ENCODE measurements at places on chromosomes 2 and 18.
A peak's percentile ranks its signal among the peaks of the same experiment; 100 is the strongest.

DNA sequence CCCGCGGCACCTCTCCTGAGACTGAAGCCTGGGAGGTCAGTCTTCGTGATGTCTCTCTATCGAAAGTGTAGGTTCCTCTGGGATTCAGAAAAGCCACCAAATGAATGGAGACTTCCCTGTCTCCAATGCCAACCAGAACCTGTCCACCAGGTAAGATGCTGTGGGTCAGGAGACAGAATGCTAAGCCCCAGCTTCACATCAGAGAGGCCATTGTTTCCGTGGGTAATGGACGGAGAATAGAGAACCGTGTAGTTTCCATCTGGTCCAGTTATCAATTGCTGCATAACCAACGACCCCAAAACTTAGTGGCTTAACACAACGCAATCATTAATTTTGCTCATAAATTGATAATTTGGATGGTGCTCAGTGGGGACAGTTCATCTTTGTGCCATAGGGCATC, 93.5 kb downstream of the DDX1 start:
- no peak for DNase-seq

DNA sequence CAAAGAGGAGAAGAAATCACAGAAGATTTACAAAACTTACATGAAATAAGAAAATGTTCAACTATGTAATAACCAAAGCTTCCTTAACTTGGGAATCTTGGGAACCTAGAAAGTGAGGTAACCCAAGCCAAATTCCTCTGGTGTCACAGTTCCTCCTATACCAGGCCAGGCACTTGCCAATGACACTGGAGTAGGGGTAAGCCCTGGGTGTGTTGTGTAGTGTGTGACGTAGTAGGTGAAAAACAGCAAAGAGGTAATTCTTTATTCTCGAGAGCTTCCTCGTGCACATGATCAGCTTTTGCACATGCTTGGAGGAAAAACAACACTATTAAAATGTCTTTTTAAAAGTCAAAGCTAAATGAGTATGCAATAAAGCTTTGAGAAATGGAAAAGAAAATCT, 118.0 kb downstream of the METTL8 start:
- DNase-seq = no peak

GRCh38 chr18:27428120-27428519, 243.0 kb upstream of the CHST9 start:
- peak; percentile 10 for DNase-seq

GRCh38 chr2:189016311-189016861, 42.2 kb downstream of the COL3A1 start:
- DNase-seq = no peak

GRCh38 chr2:72139874-72140620, 7.6 kb downstream of the CYP26B1 start:
- no peak for DNase-seq

DNA sequence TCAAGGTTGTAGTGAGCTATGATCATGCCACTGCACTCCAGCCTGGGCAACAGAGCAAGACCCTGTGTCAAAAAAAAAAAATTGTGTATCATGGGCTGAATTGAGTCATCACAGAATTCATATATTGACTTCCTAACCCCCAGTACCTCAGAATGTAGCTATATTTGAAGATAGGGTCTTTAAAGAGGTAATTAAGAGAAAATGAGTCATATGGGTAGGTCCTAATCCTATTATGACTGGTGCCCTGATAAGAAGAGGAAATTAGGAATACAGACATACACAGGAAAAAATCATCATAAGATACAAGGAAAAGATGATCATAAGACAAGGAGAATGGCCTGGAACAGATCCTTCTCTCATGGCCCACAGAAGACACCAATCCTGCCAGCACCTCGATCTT, 466.4 kb upstream of the ACVR2A start:
- DNase-seq = no peak

GRCh38 chr2:217836901-217837491, 165.8 kb downstream of the TNS1 start:
- no peak for DNase-seq

DNA sequence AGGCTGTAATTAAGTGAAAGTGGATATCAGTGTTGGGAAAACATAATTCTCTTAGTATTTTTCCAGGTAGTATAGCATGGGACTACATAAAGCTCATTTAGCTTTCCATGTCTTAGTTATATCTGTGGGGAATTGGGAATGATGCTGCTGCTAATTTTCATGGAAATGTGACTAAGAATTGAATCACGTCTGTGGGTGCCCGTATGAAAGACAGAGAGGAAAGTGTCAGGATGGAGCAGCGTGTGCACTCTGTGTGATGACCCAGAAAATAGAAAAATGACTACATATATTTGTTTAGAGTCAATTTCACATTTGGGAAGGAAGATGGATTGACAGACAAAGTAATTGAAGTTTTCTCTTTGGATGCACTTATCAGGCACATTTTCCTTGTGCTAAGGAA, 212.1 kb downstream of the PTPRM start:
- DNase-seq = no peak

- no peak for DNase-seq
These were observed 69.7 kb downstream of the ZNF521 start for GRCh38 chr18:25282282-25282681.

DNA sequence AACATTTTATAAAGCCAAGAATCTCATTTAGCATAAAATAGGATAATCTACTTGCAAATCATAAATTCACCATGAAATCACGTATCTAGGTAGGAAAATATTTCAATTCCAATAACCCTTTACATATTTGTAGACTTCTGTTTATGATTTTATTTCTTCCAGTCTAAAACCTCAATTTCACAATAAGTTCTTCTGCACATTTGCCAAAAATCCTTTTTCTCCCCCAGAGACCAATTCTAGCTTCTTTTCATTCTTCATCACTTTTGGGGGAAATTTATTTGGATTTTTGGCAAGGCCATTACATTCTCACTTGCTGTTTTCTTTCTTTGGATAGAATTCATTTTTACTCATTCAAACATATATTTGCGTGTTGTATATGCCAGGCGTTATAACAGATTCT, 86.8 kb downstream of the SPRED2 start:
- DNase-seq = no peak

DNA sequence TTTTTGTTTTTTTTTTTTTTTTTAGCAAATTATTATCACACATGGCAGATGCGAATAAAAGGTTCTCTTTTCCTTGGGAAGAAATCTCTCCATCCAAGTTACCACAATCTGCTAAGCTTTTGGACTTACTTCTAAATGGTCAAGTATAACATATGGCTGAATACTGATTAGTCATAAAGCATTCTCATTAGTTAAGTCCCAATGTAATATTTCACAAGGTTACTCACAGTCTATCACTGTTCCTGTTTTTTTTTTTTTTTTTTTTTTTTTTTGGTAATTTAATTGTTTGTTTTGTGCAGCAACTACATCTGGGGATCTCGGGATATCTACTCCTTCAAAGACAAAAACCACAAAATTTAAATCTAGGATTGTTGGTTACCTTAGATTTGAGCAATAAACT, 771.7 kb downstream of the CPS1 start:
- no peak for DNase-seq

- no peak for DNase-seq
These were observed 77.2 kb upstream of the ST8SIA3 start for GRCh38 chr18:57275111-57275510.

- DNase-seq = no peak
These were observed 41.4 kb downstream of the WDR33 start for GRCh38 chr2:127769587-127769986.

- DNase-seq = no peak
These were observed 3.3 kb downstream of the ARL5A start for GRCh38 chr2:151824886-151825285.

- DNase-seq = no peak
These were observed 4.8 kb downstream of the LIPT1 start for GRCh38 chr2:99159594-99159993.

- no peak for DNase-seq
These were observed 1.6 kb downstream of the COBLL1 start for GRCh38 chr2:164839914-164840457.

DNA sequence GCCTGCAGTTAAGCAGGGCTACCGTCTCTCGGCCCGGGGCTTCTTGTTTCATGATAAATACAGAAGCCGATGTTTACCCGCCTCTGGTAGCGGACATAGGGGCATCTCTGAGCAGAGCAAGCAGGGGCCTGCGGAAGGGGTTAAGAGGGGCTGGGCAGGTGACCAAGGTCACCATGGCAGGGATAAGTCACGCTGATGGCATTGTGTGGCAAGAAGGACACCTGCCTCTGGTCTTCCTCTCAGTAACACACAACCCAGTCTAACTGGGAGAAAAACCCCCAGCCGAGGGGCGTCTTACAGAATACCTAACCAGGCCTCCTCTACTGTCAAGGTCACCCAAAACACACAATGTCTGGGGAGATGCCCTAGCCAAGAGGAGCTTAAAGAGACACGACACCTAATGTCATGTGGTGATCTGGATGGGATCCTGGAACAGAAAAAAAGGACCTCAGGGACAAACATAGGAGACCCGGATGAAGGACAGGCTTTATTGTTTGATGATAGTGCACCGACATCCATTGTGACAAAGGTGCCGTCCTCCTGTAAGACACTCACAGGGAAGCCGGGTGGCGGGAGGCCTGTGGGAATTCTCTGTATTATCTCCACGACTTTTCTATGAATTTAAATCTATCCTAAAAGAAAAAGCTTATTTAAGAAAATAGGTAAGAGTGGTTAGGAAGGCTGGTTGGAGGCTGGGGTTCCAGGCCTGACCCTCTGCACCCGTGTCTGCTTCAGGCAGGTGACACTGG, 24.8 kb downstream of the SH3BP4 start:
- no peak for DNase-seq

DNA sequence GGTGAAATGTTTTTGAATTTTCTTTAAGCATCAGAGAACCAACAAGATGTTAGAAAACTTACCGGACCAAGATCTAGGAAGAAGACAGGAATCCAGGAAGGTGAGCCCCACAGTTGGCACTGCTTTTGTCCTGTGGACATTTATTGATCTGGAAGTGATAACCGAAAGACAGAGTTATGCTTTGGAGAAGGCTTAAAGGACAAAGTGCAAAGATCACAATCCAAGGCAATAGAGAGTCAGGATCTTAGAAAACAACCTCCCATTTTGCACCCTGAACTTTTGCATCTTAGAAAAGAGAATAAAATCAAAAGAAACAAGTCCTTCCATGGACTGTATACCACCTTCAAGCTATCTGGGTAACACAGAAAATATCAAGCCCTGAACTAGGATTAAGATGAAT, 129.4 kb upstream of the SRD5A2 start:
- DNase-seq = no peak

- DNase-seq = no peak
These were observed 43.2 kb downstream of the KCNE4 start for GRCh38 chr2:223095207-223095606.

GRCh38 chr2:169203952-169204351, 134.6 kb downstream of the DHRS9 start:
- peak; percentile 45 for DNase-seq

DNA sequence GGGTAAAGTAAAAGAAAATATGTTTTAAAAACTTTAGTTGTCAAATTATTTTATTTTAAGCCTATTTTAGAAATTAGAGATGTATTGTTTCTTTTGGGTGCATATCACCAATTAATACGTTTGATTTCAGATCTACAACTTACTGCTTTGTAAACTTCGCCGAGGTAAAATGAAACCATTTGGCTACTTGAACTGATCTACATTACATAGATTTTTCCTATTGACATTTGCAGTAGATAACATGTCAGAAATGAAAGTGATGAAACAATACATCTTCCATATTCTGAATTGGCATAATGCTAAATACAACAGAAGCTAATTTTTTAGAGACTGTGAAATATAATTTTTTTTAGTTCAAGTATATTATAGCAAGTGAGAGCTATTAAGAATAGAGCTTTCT, 39.5 kb downstream of the GLS start:
- no peak for DNase-seq

DNA sequence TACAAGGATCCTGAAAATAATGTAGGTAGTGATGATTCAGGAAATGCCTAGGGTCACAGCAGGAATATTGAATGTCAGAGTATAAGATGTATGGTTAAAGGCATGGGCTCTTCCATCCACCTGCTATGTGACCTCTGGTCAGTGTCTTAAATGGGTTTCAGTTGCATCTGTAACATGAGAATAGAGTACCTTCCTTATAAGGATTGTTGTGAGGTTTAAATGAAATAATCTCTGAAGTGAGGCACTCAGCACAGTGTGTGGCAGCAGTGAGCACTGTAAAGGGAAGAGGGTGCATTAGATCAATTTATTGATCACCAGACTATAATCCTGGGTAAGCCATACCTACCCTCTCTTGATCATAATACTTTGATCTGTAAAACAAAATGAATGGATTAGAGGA, 319.1 kb downstream of the SLC4A3 start:
- DNase-seq = no peak

DNA sequence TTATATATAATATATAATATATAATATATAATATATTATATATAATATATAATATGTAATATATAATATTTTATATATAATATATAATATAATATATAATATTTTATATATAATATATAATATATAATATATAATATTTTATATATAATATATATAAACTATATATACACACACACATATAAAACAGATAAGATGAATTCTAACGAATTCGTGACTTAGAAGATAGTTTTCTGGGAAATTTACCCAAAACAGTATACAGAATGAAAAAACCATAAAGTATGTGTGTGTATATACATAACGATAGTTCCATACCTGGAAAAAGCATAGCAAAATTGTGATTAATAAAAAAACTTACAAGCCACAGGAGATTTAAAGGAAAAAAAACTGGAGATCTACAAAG, 80.6 kb downstream of the THADA start:
- no peak for DNase-seq

- DNase-seq = peak; percentile 23
These were observed 264.0 kb downstream of the MREG start for GRCh38 chr2:215749092-215749957.

Measured in HuH-7 (cell line).